ENCODE measurements at places on chromosomes 2 and 18.

GRCh38 chr2:28956415-28956826 is 24.7 kb upstream of the TOGARAM2 start:
- no peak for DNase-seq

DNA sequence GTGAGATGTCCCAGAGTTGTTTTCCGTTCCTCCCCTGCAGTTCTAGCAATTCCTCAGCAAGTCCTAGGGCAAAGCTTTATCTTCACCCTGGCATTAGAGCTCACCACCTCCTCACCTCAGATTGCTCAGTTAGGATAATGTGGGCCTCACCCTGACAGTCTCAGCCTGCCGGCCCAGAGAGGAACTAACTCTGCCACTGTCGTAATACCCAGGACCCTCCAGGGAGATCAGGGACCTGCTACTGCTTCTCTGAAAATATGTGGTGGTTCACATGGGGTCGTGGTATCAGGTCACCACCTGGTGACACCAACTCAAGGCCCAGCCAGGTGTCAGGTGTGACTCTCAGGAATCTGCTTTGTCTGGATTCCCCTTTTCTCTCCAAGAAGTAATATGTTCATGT is 120.7 kb downstream of the FEZ2 start:
- DNase-seq = no peak

DNA sequence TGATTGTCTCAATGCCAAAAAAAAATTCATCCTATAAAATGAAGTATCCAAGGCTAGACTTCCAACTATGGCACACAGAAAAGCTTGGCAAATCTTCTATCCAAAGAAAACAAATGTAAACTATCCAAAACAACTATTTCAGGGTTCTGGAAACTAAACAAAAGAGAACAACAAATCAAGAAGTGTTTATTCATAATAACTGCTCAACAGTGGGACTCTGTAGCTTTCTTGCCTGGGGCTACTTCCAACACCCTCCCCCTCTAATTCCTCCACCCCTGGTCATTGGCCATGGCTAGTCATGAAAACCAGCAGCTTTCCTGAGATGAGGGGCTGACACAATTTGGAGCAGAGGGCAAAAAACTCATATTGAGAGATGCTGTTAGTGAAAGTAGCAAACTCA is 107.0 kb downstream of the EXOC6B start:
- no peak for DNase-seq

- no peak for DNase-seq
These were observed 294.9 kb upstream of the STON1 start for GRCh38 chr2:48235076-48235475.

DNA sequence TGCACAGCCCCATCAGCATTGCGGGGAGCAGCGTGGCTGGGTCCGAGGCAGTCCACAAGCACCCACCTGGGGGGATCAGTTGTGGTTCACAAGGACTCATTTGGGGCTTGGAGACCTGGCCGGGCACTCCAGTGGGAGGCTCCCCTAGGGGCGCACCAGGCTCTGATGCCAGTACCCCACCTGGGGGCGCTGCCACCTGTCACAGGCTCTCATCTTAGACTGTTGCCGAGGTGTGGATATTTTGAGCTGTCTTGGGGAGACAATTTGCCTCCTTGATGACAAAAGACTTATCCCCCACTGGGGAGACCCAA is 3.0 kb downstream of the ADRA2B start:
- no peak for DNase-seq

DNA sequence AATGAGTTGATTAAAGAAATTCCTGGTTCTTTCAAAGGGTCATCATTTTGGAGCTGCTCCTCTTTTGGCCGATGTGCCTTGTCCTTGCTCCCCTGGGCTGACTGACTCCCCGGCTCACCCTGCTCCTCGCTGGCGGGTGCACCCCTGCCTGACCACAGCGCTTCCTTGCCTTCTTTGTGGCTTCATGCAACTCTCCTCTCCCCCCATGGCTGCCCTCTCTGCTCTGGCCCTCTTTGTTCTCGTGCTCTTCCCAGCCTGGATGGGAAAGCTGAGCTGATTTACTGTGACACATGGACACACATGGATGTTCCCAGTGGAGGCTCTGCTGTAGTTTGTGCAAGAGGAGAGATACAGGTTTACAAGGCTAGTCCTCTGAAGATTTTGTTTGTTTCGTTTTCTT is 234.6 kb downstream of the HAUS1 start:
- no peak for DNase-seq

GRCh38 chr2:5203134-5203755 is 488.9 kb upstream of the SOX11 start:
- no peak for DNase-seq

DNA sequence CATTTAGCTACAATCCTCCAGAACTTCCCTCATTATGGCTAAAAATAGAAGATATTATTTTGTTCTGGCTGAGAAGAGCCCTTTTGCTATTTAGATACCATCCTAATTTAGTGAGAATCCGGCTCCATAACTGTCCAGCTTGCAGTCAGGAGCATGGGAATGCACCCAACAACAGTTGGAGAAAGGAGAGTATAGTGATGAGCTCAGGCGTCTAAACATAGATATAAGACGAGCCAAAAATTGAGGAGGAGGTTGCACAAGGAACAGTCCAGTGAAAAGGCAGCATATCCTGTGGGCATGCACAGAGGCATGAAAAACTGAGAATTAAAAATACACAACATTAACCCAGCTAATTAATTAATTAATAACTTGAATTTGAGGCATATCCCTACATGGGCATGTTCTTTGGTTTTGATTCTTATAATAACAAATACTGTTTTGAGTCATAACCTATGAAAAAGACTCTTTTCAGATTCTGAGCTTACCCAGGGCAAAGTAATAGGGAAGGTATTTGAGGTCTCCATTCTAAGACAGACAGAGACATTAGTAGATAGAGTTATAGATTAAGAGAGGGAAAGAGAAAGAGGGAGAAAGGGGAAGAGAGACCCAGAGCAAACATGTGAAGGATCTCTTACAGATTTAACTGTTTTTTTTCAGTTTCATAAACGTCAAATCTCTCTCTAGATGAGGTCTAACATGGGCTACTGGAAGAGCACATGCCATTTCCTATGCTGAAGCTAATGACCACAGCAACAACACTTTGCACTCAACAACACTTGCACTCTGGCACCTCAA is 311.2 kb downstream of the OSR1 start:
- no peak for DNase-seq

DNA sequence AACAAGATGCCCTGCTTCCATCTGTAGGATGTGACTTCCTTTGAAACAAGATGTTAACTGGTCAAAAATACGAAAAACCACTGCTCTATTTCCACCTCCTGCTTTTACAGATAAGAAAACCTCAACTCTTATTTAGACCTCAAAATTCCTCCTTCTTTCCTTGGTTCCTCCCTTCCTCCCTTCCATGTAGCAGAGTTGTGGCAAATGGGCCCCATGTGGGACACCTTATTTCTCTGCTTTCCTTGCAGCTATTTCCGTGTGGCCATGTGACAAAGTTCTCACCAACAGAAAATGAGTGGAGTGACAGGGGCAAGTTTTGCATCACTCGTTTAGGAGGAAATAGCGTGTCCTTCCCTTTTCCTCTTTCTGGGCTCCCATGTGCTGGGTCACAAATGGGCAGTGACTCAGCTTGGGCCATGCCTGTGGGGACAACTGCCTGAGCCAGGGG is 69.4 kb upstream of the SMAD2 start:
- no peak for DNase-seq

- no peak for DNase-seq
These were observed 79.7 kb downstream of the CCBE1 start for GRCh38 chr18:59617468-59617932.

DNA sequence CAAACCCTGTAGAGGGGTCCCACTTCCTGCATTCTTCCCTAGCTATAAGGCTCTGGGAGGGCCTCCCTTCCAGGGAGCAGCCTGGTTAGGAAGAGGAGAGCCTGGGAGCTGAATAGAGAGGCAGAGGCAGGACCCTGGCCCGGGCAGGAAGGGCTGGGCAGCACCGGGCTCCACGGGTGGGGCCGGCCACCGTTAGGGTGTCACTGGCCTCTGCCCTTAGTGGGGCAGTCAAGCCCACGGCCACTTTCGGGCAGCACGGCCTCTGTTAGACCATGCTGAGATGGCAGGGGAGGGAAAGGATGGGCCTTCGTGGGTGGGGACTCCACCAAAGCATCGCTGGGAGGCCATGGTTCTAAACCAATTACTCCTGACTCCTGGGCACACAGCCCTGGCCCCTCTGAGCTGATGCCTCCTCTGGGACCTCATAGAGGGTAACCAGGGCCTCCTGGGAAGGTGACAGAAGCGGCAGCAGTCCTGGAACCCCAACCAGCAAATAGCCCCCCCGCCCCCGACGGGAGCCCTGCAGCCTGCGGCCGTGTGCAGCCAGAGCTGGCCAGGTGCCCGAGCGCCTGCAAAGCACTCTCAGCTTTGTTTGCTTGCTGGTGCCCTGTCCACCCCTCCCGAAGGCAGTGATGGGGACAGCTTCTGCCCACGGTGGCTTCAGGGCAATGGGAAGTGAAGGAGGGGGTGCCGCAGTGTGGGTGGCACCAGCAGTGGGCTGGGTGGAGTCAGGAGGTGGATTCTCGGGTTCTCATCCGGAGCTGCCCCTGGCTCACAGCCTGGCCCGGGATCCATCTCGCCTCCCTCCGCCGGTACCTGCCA is 16.3 kb upstream of the HPCAL1 start:
- peak; percentile 72 for DNase-seq

- DNase-seq = no peak
These were observed 33.8 kb downstream of the PROC start for GRCh38 chr2:127451981-127452380.

DNA sequence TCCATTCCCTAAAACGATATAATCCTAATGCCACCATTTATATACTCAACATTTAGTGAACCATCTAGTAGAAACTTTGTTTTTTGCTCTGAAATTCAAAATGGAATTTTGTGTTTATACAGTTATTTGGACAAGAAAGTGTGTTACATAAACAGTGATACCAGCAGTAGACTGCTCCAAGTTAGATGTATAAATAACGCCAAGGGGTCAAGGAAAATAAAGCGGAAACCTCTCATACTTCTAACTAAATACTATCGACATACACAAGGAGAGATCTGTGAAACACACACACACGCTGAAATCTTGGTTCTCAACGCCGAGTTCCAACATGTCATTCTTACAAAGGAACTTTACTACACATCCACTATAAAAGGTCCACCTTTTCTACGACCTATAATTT is 1.2 kb downstream of the TXNL1 start:
- no peak for DNase-seq

- DNase-seq = no peak
These were observed 98.8 kb upstream of the ZNF516 start for GRCh38 chr18:76593843-76594242.

DNA sequence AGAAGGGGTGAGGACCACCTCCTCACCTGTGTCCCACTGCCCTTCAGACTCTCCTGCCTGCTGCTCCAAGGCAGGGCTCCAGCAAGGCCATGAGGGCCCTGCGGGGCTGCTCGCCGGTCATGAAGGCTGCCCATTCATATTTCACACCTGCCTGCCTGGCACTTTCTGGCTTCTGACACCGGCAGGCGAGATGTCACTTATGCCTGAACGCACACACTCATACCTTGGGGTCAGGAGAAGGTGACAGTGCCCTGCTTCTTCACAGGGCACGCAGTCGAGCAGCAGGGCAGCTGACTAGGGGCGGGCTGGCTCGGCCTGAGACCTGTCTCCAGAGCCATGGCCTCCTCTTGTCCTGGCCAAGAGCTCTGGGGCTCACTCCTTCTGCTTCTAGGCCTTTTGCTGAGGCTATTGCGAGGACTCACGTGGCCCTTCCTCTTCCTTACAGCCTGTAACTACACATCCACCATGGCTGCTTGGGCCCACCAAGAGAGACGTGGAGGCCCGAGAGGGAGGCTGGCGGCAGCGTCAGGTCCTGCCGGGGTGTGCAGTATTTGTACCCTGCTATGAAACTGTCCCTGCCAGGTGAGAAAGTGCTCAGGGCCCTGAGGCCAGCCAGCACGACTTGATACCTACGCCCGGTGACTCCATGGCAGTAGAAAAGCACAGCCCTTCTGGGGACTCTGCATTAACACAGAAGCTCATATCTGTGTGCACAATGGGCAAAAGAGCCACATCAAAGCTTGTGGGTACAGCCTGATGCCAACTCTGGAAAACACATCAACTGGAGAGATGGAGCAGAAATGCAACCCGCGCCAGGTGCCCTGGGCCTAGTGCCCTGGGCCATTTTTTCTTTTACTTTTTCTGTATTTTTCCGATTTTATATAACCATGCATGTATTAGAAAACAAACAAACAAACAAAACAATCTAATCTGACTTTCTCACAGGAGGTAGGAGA is 30.6 kb downstream of the HS6ST1 start:
- peak; percentile 60 for DNase-seq

GRCh38 chr2:201357221-201357620 is at the start of gene FLACC1:
FLACC1 (minus strand) TSS chr2:201357345; CDS start chr2:201351404, 5,941 bp downstream.
- DNase-seq = no peak

DNA sequence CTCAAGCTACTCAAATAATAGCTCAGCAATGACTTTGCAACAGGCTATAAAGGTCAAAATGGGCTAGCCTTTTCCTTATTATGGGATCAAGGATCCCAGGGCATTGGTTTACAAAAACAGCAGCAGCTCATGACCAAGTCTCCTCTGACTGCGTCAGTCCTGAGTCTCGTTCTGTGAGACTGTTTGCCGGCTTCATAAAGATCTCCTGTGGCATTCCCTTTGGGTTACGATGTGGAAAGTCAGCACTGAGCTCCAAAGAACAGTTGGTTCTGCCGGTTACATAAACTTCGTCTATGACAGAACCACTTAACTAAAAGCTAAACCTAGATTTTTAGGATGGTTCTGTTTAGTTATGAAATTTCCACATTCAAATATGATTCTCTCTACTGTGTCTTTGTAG is 674.9 kb downstream of the ZEB2 start:
- DNase-seq = no peak

DNA sequence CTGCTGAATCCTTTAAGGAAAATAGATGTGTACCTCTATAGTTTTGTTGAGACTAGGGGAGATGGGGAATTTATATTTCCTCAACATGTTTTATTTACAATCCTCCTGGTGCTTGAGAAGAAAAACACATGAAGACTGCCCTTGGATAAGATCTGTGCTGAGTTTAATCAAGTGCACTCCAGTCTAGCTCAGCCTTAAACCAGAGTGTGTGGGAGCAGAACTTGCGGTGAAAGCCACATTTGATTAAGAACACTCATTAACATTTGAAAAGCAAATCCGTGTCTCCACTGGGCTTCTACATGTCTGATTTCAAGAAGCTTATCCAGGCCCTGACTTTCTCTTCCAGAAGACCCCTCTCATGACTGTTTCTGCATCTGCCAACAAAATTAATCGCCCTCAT is 84.8 kb upstream of the ITGA6 start:
- no peak for DNase-seq

- DNase-seq = no peak
These were observed 726 bp upstream of the CCDC88A start for GRCh38 chr2:55420439-55420725.

DNA sequence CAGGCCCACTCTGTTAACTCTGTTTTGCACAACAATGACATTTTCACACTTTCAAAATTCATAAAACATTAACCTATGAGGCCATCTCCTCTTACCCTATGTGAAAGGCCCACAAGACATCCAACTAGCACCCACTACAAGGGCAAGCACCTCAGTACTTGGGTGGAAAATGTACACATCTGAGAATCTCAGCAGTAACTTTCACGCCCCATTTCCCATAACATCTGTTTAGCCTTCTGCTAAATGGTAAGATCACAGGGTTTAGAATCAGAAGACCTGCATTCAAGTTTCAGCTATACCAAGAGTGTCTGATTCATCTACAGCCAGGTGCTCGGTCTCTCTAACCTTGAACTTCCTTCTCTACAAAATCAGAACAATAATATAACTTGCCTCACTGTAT is 89.2 kb downstream of the SP100 start:
- DNase-seq = no peak
